ENCODE measurements at places on chromosomes 1 and 21. TPM values are rescaled to one million over a fixed set of nuclear protein-coding genes. Genes with fewer than 3 reads are reported as not detected.

Gene STK40
- total RNA-seq: 5.3 TPM

Gene CHODL
- 1.6 TPM for total RNA-seq

GRCh38 chr21:17726047-17726829 lies 92.9 kb downstream of the C21orf91 start:
- no peaks in the 10 kb centered on the region for H3K4me1 ChIP-seq
- peak; percentile 5 for DNase-seq
- H3K27me3 ChIP-seq: no peaks in the 10 kb centered on the region
- no peak overlapping the region for H3K27ac ChIP-seq

DNA sequence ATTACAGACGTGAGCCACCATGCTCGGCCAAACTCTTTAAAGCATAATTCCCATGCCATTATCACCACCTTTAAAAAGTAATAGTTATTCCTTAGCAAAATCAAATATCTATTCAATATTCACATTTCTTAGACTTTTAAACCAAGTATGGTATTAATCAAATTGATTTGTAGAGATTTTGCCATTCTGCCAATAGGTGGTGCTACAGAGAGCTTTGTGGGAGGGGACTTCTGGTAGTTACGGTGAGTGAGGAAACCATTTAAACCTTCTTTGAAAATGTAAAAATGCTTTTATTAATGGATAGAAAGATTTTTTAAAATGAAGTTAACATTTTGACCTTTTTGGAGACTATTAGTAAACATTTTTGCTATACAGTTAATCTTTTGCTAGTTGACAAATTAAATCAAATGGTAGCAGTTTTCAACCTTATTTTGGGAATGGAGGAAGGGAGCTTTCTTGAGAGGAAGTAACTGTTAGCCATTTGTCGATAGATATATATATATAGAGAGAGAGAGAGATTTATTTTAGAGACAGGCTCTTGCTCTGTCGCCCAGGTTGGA lies 19.3 kb downstream of the IARS2 start:
- no peaks in the 10 kb centered on the region for H3K4me1 ChIP-seq
- H3K4me3 ChIP-seq: no peak overlapping the region
- peaks cover 16% of the 10 kb centered on the region for H3K36me3 ChIP-seq

DNA sequence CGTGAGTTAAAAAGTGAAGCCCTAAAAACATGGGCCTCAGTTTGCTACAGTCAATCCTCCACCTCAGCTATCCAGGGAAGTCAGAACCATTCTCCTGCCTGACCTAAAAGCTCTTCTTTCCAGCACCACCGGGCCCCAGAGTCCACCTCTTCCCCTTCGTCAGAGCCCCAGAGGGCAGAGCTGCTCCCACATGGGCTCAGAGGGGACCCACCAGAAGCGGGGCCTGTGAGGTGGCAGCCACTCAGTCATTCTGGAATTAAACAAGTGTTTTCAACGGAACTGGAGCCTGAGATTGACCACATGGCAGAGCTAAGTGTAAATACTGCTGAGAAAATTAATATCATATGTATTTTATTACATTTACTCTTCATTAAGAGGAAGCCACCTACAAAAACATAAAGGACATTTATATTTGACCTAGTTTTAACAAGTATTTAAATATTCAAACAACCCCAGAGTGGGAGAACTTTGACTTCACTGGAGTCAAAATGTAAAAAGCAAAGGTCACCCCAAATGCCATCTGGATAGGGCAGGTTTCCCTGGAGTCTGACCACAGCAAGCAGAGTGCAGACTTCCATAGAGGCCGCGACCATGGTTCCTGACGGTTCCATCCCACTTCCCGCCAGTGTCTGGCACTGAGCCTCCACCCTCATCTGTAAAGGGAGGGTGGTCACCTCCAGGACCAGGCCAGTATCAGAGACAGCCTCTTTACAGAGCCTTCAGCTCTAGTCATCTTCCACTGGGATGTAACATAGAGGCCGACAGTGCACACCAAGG lies 1.8 kb downstream of the SUMO3 start:
- H3K27ac ChIP-seq: no peak overlapping the region
- no peaks in the 10 kb centered on the region for H3K27me3 ChIP-seq
- no peak overlapping the region for H3K4me3 ChIP-seq
